ENCODE measurements at places on chromosomes 3 and 15.

DNA sequence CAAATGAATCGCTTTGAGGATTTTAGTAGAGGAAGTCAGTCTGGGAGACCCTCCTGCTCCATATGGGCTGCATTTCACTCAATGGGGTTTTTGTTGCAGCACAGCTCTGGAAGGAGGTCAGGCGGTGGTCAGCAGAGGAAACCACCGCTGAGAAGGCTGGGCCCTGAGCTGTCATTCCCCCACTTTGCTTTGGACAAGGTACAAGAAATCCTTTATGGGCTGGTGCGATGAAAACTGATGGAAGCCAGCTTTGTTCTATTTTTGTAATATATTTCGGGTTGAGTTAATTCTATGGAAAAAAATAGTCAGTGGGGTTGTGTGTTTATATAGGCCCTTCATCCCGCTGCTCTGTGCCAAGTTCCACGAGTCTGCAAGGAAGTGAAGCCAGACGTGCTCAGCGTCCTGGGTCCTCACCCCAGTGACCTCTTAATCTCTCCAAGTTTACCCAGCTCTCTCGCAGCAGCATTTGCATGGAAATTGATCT is 157.1 kb upstream of the TMC3 start:
- DNase-seq, result no peak

DNA sequence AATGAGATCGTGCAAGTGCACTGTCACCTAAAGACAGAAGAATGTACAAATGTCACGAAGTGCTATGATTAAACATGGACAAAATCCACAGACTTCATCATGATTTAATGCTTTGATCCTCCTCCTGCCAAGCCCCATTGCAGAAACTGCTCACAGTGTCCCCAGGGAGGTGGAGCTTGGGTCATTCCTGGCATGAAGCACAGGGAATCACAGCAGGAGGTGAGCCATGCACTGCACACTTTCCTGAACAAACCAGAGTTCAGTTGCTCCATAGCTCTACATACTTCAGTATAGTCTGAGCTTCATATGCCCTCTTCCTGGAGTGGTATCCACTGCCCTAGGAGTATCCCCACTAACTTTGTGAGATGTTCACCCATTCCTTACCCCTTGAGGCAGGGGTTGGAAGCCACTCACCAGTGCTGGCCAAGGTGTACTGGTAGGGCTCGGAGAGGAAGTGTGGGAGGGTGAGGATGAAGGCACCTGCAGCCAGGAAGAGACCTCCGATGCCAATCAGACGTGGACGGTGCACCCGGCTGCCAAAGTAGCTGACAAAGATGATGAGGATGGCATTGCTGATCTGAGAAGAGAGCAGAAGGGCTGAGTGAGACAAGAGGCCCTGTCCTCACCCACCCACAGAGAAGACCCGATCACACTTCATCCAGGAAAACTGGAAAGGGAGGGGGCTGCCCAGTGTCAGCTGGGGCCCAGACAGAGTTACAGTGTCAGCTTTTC is 56.3 kb downstream of the SLCO2A1 start:
- DNase-seq, result no peak

DNA sequence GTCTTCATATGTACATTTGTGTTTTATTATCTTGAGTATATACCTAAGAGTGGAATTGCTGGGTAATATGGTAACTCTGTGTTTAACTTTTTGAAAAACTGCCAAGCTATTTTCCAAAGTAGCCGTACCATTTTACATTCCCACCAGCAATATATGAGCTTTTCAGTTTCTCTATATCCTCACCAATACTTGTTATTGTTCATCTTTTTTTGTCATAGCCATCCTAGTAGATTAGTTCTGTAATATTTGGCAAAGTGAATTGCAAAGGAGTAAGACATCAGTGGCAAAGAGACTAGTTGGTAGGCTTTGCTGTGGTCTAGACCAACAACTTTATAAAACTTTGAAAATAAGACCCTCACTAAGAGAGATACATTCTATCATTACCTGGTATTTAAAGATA is 21.4 kb downstream of the OXSR1 start:
- DNase-seq, result no peak

DNA sequence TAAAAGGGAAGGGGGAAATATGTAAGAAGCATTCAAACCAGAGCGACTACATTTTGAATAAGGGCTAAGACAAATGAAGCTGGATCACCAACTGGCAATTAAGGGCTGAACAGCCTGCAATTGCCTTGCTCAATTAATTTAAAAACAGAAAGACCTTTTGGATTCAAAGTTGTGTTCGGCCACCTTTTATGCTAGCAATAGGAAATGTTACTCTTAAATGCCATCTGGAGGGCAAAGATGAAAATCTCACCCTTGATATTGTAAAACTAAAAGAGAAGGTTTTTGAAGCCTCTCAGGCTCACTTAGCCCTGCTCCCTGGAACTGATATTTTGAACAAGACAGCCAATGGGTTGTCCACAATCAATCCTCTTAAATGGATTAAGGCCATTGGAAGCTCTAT is 44.2 kb downstream of the ACAD9 start:
- DNase-seq, result no peak

DNA sequence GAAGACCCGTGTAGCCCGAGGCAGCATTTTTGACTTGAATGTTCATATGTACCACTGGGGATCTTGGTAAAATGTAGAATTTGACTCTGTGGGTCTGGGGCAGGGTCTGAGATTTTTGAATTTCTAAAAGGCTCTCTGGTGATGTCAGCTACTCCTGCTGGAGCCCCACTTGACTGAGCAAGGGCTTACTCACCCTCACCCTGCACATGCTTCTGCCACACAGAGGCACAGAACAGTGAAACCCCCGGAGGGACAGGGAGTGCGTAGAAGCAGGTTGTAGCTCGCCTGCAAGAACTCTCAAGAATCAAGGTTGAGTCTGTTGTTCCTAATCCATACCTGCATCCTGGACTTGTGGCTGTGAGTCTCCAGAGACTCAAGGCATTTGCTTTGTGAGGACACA is 41.1 kb downstream of the SLCO3A1 start:
- no peak for DNase-seq

DNA sequence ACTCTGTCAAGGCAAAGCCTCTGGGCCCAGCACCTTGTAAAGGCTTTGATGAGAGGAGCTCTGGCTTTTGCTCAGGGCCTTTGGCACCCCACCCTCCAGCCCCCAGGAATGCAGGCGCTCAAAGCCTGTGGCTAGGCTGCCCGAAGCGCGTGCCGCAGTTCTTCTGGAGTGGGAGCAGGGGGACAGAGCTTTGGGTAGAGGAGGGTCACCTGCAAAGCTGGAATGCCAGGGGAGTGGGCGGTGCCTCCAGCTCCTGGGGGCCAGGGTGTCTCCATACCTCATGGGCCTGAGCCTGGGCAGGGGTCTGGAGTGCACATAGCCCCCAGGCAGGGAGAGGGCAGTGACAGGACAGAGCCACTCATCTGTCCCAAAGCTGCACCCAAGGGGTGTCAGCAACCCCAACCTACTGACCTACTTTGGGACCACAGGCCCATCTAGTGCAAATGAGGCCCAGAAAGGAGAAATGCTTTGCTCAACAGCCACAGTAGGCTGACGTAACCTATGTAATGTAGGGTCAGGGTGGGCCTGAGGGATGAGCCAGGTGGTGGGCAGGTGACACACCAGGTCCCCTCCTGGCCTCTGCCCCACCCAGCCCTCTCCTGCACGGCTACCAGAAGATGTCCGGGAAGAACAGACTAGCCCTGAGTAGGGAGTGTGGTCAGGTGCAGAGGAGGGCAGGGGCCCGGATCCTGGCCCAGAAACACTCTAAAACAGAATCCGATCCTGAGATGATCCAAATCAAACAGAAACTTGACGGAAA is 2.2 kb upstream of the CALML4 start:
- DNase-seq, result no peak

DNA sequence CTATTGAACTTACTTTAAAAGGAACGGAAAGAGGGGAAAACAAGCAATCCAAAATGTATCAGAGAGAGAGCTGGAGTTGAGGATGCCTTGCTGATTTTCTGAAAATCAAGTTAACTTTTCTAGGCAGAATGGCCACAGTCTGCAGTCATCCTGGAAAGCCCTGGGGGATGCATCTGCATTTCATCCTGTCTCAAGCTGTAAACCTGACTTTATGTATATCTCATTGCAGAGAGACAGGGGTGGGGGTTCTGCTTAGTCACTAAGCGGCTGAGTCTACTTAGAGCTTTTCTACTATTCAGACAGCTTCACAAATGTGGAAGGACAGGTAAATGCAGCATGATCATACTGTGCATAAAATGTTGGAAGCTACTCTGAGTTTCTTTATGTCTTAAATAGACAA is 41.4 kb downstream of the MRPS25 start:
- no peak for DNase-seq

DNA sequence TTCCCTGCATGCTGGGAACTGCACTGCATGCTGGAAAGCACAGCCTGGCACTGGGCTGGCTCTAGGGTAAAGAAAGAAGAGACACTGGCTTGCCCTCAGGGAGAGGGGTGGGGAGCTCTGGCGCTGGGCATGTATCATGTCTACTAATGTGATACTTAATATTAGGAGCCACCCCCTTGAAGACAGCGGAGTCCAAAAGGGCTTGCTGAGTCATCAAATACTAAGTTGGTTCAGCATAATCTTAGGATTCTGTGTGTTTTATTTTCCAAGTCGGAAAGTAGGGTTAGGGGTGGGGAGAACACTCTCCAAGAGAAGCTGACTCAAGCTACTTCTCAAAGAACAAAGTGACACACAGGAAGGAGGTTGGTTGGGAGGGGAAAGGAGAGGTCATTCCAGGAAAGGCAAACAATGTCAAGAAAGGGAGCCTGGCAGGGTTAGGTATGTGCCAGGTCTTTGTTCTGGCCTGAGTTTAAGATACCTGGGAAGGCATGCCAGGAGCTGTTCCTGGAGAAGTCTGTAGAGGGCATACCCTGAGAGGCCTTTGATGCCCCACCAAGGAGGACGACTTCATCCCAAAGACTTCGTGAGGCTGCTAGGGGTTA is 237.8 kb upstream of the NR2E3 start:
- no peak for DNase-seq

DNA sequence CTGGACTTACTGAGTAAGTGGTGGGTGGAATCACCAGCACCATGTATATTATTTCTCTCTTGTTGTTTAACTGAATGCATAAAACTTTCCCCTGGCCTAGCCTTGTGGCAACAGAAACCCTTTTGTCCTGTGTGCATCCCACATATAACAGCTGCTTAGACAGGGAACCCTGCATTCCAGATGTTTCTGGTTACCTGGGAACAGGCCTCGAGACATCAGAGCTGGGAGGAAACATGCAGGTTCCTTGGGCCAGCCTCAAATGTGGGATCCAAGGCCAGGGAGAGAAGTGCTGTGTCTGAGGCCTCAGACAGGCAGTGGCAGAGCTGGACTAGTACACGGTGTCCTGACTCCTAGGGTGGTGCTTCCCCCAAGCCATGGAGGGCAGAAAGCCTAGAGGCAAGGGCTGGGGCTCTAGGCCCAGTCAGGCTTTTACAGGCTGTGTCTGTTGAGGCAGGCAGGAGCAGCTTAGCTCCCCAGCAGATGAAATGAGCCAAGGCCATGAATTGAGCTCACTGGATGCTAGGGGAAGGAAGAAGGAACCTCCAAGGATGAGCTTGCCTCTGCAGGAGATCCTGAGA is 57.7 kb downstream of the ITGA11 start:
- no peak for DNase-seq

Measured in CD4-positive, alpha-beta T cell treated with Interleukin-15 for 1 hour (primary cell).